ENCODE measurements at places on chromosomes 6 and 20.

DNA sequence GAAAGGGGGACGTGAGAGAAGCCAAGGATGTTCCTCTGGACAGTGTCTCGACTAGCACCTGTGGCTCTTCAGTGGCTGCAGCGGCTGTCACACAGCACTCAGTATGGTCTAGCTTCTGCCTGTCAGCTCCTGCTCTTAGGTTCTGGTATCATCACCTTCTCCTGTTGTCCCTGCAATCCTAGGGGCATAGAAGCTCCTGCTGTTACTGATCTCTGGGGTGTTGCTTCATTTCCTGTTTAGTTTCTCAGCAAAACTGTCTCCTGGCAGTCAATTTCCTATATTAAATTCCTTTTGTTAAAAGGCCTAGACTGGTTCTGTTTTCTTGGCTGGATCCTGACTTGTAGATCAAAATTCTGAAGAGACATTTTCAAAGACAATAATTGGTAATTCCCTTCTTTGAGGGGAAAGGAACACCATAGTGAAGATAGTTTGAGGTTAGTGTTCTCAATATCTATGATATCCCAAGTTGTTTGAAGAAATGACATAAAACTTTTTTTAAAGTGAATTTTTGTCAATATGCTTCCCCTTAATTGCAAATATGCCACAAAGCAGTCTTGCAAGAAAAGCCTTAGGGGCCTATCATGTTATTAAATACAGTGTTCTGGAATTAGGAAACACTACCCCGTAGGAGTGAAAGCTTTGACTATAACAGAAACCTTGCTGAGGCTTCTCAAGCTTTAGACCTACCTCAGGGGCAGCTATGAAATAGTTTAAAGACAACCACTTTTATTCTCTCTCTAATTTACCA is 148.5 kb downstream of the KIF6 start:
- no peak for DNase-seq

- DNase-seq, result no peak
Observed at GRCh38 chr6:43299338-43300293, 1.6 kb downstream of the SLC22A7 start.

DNA sequence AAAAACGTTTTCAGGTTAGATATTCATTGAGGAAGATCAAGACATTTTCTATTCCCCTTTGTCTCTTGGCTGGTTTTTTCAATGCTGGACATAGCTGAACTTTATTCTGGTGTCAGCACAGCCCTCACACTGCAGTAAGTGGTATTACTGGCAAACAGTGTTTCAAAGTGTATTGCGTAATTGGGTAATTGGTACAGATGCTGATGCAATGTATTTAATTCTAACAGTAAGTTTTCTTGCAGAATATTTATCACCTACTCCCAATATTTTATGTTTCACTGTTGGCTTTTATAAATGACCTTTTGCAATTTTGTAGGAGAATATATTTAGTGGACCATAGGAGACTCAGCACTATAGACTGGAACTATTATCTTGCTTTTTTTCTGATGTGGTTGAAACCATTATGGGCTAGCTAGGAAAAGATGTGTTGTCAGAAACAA is 287.6 kb upstream of the SOX4 start:
- no peak for DNase-seq

- no peak for DNase-seq
Observed at GRCh38 chr6:109121411-109121810, 26.1 kb downstream of the CEP57L1 start.

GRCh38 chr6:135605278-135605790 is 107.8 kb upstream of the AHI1 start:
- no peak for DNase-seq

DNA sequence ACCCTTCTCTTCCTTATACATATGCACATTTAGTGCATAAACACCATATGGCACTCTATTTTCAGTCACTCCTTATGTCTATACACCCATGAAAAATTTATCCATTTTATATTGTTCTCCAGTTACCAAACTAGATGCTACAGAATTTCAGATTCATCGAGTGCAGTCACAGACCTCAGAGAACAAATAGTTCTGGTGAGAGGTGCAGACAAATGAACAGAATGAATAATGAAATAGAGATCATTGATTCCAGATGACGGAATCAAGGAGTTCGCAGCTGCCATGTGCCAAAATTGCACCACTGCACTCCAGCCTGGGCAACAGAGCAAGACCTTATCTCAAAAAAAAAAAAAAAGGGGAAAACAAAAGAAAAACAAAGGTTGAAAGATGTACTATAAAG is 214.8 kb upstream of the CEP162 start:
- DNase-seq, result no peak

Data from central memory CD8-positive, alpha-beta T cell (primary cell).